ENCODE measurements at places on chromosomes 12 and 14. TPM values are rescaled to one million over a fixed set of nuclear protein-coding genes. Genes with fewer than 3 reads are reported as not detected.

Gene MTERF2
- 13.2 TPM for total RNA-seq

Gene CLEC1B
- total RNA-seq, result not detected

Gene AKAP5
- 0.15 TPM for total RNA-seq

Gene PIK3C2G
- not detected for total RNA-seq

Gene ARHGEF25
- total RNA-seq, result 80.2 TPM

Gene CPNE8
- total RNA-seq, result 5.9 TPM

Gene CORO1C
- total RNA-seq, result 285 TPM

Gene HOXC4
- total RNA-seq, result not detected

Gene ENO2
- 182 TPM for total RNA-seq

Gene KRT72
- not detected for total RNA-seq

Gene CLEC2D
- total RNA-seq, result 7.2 TPM

Gene OVCH1
- total RNA-seq, result not detected

Gene RPAP3
- 29.5 TPM for total RNA-seq

Gene MYRFL
- total RNA-seq, result not detected

Gene ALX1
- total RNA-seq, result 3.8 TPM

Gene GLIPR1L1
- total RNA-seq, result not detected

Measured in glutamatergic neuron (in vitro differentiated cells).